ENCODE measurements at places on chromosomes 2 and 18.

DNA sequence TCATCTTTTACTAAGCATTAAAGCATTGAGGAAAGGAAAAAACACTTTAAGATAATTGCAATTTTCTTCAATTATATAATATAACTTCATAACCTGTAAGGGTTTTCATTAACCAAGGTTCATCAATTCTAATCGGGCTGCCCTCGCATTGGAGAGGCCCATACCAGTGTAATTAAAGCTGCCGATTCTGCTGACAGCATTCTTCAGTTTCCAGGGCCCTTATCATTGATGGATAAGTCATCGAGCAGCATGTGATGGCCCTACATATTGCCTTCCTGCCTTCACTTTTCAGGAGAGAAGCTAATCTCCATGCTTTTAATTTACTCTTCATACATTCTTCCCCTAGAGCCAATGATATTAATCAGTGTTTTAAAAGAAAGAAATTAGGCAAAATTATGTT, 92.0 kb downstream of the NCKAP5 start:
- DNase-seq, result no peak

- no peak for DNase-seq
Measured at GRCh38 chr18:77161383-77161782, 28.8 kb upstream of the MBP start.

DNA sequence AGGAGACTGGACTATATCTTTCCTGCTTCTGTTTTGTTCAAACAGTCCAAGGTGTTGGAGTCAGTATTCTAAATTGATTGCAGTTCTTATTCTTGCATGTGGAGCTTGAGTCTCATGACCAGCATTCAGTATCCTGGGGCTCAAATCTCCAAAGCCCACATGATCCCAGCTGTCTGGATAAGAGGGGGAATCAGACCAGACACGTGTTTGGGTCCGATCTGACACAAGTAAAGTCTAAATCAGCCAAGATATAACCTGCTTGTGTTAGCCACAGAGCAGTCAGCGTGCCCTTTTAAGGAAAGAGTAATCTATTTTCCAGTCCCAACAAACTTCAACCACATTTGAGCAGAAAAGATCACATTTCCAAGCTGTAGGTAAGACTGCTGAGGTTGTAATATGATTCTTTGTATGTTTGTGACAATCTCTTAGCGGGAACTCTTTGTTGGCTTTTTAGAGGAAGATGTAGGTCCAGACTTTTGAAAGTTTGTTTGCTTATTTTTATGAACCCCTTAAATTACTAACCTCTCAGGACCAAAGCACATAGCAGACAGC, 334.6 kb downstream of the SLC4A3 start:
- DNase-seq, result no peak

DNA sequence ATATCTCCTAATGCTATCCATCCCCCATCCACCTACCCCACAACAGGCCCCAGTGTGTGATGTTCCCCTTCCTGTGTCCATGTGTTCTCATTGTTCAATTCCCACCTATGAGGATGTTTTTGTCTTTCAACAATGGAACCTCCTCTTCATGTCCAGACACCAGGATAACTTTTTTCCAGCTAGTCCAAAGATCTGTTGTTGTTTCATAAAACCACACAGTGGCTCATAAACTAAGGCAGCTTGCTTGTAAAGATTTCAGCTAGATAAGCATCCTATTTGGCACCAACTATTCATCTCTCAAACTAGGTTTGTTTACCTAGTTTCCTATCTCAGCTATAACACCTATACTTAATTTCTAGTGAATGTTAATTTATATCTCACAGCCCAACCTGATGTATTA, 937.7 kb downstream of the TRIB2 start:
- DNase-seq, result no peak

GRCh38 chr2:157935378-157935906, 59.3 kb upstream of the ACVR1 start:
- no peak for DNase-seq

DNA sequence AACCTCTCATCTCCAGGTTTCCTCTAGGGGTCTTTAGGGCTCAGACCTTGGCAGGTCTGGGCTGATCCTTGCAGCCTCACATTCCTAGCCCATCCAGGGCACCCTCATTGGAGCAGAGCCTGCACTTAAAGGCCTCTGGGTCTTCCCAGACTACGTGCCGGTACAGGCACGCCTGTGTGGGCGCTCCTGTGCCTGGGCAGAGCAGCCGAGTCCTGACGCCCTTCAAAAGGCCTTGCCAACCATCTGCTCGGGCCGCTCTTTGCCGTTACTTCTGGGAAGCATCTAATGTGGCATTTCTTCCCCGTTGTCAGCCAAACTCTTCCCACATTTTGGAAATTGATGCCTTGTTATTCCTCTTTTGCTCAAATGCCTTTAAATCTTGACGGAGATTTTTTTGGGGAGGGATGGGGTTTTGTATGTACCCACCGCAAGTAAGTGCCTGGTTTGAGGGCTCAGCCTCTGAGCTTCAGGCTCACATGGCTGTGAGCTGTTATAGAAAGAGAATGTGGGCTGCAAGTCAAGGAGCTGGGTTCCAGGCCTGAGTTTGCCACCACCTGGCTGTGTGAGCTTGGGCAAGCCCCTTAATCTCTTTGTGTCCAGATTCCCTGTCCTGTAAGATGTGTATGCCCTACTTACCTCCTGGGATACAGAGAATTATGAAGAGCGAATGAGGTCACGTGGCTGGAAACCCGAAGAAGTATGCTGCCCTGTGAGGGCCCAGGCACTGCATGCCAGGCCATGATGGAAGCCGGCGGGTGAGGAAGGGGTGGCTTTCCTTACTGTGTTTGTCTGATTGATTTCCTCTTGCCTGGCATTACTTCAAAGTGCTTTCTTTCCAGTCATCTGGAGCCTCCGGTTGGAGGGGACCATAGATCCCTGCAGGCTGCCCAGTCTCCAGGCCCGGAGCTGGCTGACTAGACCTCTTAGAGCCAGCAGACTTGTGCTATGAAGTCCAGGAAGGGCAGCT, 20.6 kb downstream of the EHD3 start:
- no peak for DNase-seq

- DNase-seq, result no peak
Measured at GRCh38 chr2:146481629-146482028, 1363.2 kb upstream of the ACVR2A start.

DNA sequence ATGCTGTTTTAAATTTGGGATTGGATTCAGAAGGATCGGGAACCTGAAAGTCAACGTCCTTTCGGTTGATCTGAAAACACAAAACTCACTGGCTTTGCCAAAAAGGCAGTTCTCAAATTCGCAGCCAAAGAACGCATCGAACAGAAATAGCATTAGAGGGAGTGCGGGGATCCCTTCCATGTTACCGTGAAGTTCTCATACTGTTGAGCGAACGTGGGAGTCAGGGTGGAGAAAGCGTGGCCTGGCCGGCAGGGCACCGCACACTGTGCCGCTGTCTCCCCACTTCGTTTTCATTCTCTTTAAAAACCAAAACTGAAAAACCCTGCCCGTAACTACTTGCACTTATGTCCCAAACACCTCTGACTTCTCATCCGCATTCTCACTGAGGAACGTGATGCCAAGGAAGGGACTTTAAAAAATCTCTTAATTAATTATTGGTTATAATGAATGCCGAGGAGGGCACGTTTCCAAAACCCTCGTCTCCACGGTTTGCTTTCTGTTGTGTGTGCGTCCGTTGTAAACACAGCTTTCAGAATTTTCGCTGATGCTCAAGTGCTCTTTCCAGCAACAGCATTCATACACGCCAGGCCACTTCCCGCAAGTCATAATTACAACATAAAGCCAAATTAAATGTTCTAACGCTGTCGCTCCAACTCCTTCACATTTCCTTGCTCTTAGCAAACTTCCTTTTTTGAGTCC, 60.9 kb upstream of the TWIST2 start:
- DNase-seq, result no peak

DNA sequence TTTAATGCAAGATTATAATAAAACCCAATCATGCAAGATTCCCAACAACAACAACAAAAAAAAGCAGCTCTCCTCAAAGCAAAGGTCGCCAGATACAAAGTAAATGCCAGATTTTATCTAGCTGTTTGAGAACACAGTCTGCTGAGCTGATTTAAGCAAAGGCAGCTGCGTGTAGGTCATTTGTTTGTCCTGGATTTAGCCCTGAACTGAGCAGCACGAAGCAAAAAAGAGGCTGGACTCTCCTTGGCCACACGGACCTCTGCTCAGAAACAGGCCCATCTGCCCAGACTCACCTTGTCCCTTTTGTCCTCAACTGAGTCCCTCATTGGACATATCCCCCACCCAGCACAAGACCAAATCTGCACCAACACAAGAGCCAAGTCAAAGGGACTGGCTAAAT, 91.5 kb downstream of the PID1 start:
- no peak for DNase-seq

- DNase-seq, result peak; percentile 25
Measured at GRCh38 chr2:23436346-23437098, 51.5 kb downstream of the KLHL29 start.

DNA sequence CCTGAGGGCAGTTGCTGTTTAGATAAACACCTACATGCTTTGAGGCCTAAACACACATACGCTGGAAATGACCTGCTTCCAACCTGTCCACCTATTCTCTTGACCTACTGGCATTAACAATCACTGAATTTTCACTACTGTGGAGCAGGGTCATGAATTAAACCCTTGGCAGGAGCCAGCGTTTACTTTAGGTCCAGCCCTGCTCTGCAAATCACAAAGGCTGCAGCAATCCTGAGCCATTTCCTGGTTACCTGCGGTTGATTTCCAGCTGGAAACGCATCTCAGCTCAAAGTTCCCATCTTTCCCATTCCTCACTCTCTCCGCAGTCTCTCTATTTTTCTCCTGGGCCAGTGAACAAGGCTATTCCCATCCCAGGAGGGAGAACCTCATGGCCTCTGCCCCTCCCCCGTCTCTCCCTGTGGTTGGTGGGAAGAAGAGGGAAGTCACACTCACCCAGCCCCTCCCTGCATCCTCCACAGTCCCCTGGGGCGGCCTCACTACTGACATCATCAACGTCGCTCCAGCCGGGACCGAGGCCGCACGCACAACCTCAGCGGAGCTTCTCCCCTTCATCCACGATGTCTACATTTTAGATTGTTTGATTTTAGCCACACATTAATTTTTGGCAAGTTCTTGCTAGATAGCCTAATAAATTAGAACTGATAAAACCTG, 84.5 kb upstream of the SNTG2 start:
- DNase-seq, result no peak

- DNase-seq, result no peak
Measured at GRCh38 chr2:109164739-109165221, 35.8 kb downstream of the SH3RF3 start.

DNA sequence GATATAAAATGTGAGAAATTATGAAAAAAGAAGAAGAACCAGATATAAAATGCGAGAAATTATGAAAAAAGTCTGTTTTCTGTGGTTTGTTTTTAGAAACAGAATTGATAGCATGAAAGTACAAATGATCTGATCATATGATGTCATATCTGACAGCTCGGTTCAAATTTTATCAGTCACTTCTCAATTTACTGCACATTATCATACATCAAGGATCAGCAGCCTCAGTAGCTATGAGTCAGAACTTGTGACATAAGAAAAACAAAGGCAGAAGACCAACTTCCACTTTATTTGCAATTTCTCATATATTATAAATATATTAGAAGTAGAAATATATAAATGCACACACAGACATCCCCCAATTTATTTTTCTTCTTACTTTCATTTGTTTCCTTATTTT, 634.0 kb downstream of the LRP1B start:
- DNase-seq, result no peak

DNA sequence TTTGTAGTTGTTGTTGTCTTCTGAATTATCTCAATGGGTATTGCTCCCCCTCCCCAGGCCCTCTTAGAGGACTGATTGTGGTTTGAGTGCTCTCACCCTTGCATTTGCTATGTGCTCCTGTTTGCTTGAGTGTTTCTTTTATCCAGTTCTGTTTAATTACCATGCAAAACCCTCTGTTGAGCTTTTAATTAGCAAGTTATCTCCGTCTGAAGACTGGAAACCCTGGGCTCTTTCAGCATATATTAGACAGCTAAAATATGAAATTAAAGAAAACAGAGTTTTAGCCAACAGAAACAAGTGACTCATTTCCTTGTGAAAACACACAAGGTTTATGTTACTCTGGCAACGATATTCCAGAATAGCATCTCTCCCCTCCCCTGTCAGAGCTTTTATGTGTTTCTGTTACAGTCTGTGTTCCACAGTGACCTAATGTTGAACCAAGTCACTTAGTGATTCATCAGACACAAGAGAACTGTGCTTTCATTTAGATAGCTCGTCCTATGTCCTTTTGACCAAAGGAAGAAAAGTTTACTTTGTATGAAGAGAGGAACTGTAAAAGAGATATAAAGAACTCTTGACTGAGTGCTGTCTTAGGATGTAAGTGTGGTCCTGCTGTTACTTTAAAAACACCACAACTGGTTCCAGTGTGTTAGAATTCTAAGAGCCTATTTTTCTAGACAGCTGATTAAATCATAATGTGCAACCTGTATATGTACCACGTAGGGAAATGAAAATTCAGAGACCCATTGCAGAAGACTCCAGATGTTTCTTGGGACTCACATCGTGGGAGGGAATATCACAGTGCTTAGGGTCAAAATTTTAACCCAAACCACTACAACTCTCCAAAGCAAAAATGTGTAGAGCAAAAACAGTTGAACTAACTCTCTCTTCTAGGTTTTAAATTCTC, 172.8 kb upstream of the RBMS1 start:
- no peak for DNase-seq

DNA sequence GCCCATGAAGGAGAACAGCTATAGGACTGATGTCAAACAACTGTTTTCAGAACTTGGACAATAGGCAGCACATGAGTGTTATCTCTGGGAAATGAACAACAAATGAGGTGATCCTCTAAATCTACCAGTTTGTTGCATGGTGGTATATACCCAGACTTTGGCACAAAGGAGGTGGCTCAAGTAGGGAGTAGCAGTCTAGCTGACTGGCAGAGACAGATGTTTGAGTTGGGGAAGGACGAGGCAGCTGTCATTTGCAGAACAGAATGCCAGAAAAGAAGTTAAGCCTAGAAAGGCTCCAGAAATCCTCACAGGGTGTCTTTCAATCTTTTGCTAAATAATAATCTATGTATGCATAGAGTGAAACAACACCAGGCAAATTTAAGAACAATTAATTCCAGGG, 47.4 kb downstream of the RPE start:
- no peak for DNase-seq

GRCh38 chr2:235607546-235608199, 113.8 kb downstream of the AGAP1 start:
- DNase-seq, result no peak

GRCh38 chr2:105432044-105432399, 33.2 kb upstream of the FHL2 start:
- DNase-seq, result no peak

- no peak for DNase-seq
Measured at GRCh38 chr2:179191110-179191509, 73.5 kb downstream of the SESTD1 start.

DNA sequence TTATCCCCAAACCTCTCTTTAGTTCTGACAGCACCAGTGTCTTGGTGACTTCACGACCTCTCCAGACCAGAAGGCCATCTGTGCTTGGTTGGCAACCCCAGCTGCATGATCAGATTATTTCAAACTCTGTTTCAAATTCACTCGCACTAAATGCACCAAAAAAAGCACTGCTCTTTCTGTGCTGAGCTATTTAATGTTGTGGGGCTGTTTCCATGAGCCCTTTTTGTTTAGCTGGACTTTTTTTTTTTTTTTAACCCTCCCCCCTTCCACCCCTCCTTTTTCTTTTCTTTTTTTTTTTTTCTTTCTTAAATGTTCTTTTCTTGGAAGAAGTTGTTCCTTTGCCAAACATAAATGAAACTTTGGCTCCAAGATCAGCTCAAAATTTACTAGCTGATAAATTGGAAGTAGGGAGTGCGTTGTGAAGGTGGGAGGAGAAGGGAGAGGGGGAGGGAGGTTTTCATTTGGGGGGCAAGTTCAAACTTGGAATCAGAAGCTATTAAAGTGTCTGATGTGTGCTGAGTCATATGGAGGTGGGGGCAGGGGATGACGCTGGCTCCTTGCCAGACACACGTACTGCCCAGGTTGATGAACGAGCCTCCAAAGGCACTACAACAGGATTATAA, 543.0 kb upstream of the TNP1 start:
- DNase-seq, result no peak

All from stimulated activated CD4-positive, alpha-beta T cell treated with anti-CD3 and anti-CD28 coated beads, Interleukin-2, amount 100 ng/mL, for 24 hours (primary cell).